Kidney epithelial cell (primary cell): ENCODE measurements at places on chromosomes 4 and X. TPM values are rescaled to one million over a fixed set of nuclear protein-coding genes. Genes with fewer than 3 reads are reported as not detected.

Gene SMR3B
- total RNA-seq = not detected in 2 replicates

Gene CLCN3
- total RNA-seq = 52.9 and 58.3 TPM in 2 replicates

Gene SLC39A8
- 15.8 and 18.8 TPM in 2 replicates for total RNA-seq

Gene SLC10A6
- total RNA-seq = not detected in 2 replicates
